Fibroblast of upper back skin (primary cell): ENCODE measurements at places on chromosomes 12 and 14.
A peak's percentile ranks its signal among the peaks of the same experiment; 100 is the strongest.

GRCh38 chr14:93619176-93619793 is 169.0 kb downstream of the PRIMA1 start:
- peak; percentile 51 for DNase-seq

GRCh38 chr14:77005559-77005958 is 22.9 kb downstream of the IRF2BPL start:
- DNase-seq = no peak

DNA sequence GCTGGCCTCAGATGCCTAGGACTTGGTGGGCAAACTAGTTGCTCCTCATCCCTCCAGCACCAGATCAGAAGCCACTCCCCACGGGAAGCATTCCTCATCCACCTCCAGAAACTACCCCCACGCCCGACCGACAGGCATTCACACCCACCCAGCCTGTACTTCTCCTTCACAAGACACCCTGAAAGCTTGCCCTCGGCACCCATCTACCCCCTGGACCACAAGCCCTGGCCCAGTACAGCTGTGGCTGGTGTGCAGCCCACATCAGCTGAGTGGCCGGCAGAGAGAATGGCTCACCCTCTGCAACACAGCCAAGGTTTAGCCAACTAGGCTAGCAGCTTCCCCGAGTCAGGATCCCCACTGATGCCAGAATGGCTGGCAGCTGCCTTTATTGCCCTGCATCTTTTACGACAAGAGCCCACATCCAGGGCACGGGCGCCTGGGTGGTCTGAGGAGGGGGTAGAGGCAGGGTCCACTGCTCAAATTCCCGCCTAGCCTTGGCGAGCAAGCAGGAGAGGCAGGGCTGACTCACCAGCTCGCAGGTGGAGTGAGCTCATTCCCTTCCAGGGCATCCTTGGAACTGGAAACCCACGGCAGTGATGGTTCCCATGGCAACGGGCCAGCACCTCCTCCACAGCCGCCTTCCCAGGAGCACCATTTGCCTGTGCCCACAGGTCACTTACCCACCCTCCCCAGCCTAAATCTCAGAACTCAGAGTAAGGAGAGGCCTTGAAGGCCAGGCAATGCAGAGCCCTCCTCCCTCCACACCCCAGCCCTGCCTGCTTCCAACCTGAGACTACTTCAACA is 17.1 kb downstream of the ACTN1 start:
- no peak for DNase-seq

GRCh38 chr12:7129287-7129871 is 690 bp upstream of the RBP5 start:
- DNase-seq = no peak

DNA sequence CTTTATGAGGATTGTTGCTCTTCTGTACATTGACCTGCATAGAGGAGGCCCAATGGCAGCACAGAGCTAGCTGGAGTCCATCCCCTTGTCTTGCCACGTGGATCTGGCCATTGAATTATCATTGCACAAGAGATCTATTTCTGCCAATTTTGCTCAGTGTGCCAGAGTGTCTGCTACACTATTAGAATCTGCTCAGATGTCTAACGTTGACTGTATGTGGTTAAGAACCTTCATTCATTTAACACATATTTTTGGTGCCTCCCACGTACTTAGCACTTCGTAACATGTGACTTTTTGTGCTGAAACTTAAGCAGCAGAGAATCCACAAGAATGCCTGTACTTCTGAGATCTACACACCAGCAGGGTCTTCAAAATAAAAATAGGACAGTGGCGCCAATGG is 166.0 kb upstream of the VASH1 start:
- no peak for DNase-seq
